Fibroblast of lung (primary cell): ENCODE measurements at places on chromosomes 5 and 9. TPM values are rescaled to one million over a fixed set of nuclear protein-coding genes. Genes with fewer than 3 reads are reported as not detected.

PHYHD1 gene
- 12.3 and 20.0 TPM in 2 replicates for total RNA-seq

AGPAT2 gene
- total RNA-seq = 31.8 and 43.3 TPM in 2 replicates

PCDHGB1 gene
- total RNA-seq = 3.1 and 4.3 TPM in 2 replicates

NR4A3 gene
- 5.6 and 9.1 TPM in 2 replicates for total RNA-seq

RBM18 gene
- 9.5 and 11.2 TPM in 2 replicates for total RNA-seq

STK32A gene
- total RNA-seq = 2.5 and 2.8 TPM in 2 replicates

MEF2C gene
- 5.4 and 12.2 TPM in 2 replicates for total RNA-seq

PKD2L2 gene
- total RNA-seq = 0.26 TPM in 1 of 2 replicates, not detected in the other
